ENCODE measurements at places on chromosomes 12 and 14.

GRCh38 chr12:96131230-96131788 is 62.9 kb upstream of the ELK3 start:
- DNase-seq, result no peak
- peaks cover 2% of the 10 kb centered on the region for H3K4me1 ChIP-seq
- H3K27ac ChIP-seq, result no peak overlapping the region
- H3K27me3 ChIP-seq, result no peaks in the 10 kb centered on the region

DNA sequence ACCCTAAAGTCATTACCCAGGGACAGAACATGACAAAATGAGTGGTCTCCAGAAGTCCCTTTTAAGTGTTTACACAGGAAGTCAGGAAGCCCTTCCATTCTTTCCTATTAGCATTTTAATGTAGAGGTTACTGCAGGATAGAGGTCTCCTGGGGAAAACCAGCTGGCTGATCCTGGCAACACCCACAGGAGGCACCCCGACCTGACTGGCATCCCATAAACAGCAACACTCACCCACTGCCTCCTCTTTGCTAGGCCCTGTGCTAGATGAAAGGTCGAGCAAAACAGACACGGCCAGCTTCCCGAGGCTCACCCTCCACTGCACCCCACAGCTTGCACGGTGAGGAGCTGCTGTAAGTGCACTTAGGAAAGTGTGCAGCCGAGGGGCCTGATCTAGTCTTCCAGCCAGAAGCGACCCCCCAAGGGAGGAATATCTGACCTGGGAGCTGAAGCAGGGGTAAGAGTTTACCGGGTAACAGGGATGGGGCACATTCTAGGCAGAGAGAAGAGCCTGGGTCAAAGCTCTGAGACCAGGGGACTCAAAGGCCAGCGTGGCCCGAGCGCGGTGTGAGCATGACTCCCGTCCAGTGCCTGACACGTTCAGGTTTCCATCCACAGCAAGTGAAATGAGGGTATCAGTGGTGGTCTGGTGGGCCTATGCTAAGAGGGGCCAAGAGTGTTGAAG is 9.0 kb downstream of the DAZAP2 start:
- H3K4me1 ChIP-seq, result peaks cover 6% of the 10 kb centered on the region
- peak overlapping the region; percentile 40 for H3K27ac ChIP-seq
- no peaks in the 10 kb centered on the region for H3K27me3 ChIP-seq
- DNase-seq, result no peak
- no peak overlapping the region for H3K4me3 ChIP-seq

DNA sequence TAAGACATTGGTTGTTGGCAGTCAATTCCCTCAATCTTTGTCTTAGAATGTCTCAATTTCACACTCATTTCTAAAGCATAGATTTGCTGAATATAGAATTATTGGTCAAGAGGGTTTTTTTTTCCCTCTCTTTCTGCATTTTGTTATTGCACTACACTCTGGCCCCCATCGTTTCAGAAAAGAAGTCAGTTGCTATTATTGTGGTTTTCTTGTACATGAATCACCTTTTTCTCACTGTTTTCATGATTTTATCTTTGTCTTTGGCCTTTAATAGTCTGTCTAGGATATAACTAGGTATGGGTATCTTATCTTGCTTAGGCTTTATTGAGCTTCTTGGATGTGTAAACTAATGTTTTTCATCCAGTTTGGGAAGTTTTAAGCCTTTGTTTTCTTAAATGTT is 194.3 kb upstream of the DAAM1 start:
- no peaks in the 10 kb centered on the region for H3K4me1 ChIP-seq
- no peaks in the 10 kb centered on the region for H3K27me3 ChIP-seq
- no peaks in the 10 kb centered on the region for H3K36me3 ChIP-seq

DNA sequence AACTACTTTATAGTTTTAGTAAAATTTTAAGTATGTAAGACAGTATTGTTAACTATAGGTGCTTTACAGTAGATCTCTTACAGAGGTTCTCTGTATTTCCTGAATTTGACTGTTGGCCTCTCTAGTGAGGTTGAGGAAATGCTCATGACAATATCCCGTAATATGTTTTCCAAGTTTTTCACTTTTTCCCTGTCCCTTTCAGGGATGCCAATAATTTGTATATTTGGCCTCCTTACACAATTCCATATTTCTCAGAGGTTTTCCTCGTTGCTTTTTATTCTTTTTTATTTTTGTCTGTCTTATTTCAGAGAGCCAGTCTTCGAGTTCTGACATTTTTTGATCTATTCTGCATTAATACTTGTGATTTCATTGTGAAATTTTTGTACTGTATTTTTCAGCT is 233.7 kb upstream of the PDE3A start:
- no peaks in the 10 kb centered on the region for H3K36me3 ChIP-seq
- no peak overlapping the region for H3K27ac ChIP-seq
- no peak overlapping the region for H3K4me3 ChIP-seq
- H3K4me1 ChIP-seq, result no peaks in the 10 kb centered on the region
- no peaks in the 10 kb centered on the region for H3K27me3 ChIP-seq
- no peak for DNase-seq

DNA sequence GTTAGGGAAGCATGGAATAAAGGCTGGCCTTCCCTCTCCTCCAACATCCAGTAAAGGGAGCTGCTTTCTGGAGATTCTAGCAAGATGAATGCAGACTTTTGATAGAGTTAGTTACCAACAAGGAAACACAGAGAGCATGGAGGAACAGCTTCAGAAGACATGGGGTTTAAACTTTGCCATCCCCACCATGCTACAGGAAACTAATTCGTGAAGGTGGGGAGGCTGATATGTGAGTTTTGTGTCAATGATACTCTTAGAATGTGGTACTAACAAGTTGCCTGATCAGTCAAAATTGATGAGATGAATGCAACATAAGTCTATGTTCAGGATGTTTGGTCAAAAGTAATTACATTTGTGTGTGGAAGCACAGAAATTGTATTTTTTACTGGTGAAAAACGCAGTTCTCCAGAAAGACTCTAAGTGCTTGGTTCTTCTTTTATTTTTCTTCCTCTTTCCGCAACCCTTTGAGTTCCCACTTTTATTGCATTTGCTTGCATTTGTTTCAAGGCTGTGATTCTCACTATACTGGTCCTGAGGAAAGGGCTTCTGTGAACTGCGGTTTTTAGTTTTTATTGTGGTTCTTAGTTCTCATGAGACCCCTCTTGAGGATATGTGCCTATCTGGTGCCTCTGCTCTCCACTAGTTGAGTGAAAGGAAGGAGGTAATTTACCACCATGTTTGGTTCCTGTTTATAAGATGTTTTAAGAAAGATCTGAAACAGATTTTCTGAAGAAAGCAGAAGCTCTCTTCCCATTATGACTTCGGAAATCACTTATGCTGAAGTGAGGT is at the start of gene CLEC4A:
CLEC4A (plus strand) TSS at position 494 of the 789 bp plus-strand sequence; CDS start at position 756, 262 bp downstream.
- H3K27ac ChIP-seq, result no peak within 1 kb of the TSS
- no peaks in the 10 kb centered on the region for H3K27me3 ChIP-seq
- H3K36me3 ChIP-seq, result no peaks in the 10 kb centered on the region
- no peaks in the 10 kb centered on the region for H3K4me1 ChIP-seq
- H3K4me3 ChIP-seq, result no peak within 1 kb of the TSS
- DNase-seq, result no peak

DNA sequence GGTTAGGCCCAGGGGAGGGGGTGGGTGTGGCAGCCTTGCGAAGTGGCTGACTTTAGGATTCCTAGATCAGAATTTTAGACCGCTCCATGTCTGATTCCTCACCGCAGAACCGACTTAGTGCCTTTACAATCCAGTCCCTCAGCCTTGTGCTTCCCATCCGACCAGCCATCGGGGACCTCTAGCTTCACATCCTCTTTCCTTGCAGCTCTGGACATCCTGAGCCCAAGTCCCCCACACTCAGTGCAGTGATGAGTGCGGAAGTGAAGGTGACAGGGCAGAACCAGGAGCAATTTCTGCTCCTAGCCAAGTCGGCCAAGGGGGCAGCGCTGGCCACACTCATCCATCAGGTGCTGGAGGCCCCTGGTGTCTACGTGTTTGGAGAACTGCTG is 557 bp downstream of the COPS7A start:
- H3K4me3 ChIP-seq, result peak overlapping the region; percentile 41
- H3K27me3 ChIP-seq, result no peaks in the 10 kb centered on the region
- DNase-seq, result peak; percentile 47
- H3K4me1 ChIP-seq, result peaks cover 2% of the 10 kb centered on the region

- no peak overlapping the region for H3K4me3 ChIP-seq
- H3K27me3 ChIP-seq, result no peaks in the 10 kb centered on the region
- peak; percentile 94 for DNase-seq
- H3K27ac ChIP-seq, result no peak overlapping the region
- no peaks in the 10 kb centered on the region for H3K36me3 ChIP-seq
Measured at GRCh38 chr12:119902084-119902509, 25.0 kb upstream of the CIT start.

DNA sequence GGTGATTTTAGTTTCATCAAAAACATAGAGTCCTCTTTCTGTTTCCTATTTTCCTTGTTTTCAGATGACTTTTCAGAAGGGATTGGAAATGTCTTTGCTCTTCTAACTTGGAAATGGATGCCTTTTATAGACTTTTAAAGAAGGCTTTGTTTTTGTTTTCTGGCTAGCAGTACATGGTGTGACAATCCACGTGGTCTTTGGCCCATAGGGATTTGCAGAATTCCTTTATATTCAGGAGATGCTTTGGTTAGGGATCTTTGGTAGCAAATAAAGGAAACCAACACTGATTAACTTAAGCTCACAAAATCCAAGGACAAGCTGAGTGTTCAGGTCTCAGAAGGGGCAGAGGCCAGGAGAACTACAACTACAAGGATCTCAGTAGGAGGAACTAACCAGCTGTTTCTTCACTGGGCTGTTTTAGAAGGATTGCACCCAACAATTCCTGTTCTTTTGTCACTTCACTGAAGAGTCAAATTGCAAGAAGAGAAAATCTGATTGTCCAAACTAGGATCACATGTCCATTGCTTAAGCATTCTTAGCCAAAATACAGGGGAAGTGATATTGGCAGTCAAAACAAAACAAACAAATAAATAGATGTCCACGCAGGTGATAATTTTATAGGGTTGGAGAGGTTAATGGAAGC is 58.6 kb upstream of the MANSC4 start:
- H3K27ac ChIP-seq, result no peak overlapping the region
- H3K4me1 ChIP-seq, result no peaks in the 10 kb centered on the region
- no peak for DNase-seq
- H3K27me3 ChIP-seq, result no peaks in the 10 kb centered on the region
- no peaks in the 10 kb centered on the region for H3K36me3 ChIP-seq

DNA sequence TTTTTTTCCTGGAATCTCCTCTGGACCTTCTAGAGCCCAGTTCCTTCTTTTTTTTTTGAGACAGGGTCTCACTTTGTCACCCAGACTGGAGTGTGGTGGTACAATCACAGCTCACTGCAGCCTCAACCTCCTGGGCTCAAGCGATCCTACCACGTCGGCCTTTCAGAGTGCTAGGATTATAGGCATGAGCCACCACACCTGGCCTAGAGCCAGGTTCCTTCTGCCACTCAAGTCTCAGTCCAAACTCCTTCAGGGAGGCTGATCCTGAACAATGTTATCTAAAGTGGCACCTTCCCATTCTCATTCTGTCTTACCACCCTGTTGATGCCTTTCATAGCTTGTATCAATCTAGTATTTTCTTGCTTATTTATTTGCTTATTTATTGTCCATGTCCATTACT is 22.3 kb upstream of the ELK3 start:
- no peak overlapping the region for H3K4me3 ChIP-seq
- no peaks in the 10 kb centered on the region for H3K36me3 ChIP-seq
- no peaks in the 10 kb centered on the region for H3K4me1 ChIP-seq
- H3K27ac ChIP-seq, result no peak overlapping the region
- DNase-seq, result no peak
- H3K27me3 ChIP-seq, result no peaks in the 10 kb centered on the region

- H3K4me3 ChIP-seq, result no peak overlapping the region
- H3K4me1 ChIP-seq, result no peaks in the 10 kb centered on the region
- H3K27ac ChIP-seq, result no peak overlapping the region
- no peak for DNase-seq
- H3K27me3 ChIP-seq, result no peaks in the 10 kb centered on the region
- H3K36me3 ChIP-seq, result no peaks in the 10 kb centered on the region
Measured at GRCh38 chr12:20883288-20883687, 72.8 kb downstream of the SLCO1B3 start.

GRCh38 chr14:67846029-67846610 is 26.5 kb downstream of the RAD51B start:
- DNase-seq, result no peak
- no peak overlapping the region for H3K27ac ChIP-seq
- no peaks in the 10 kb centered on the region for H3K4me1 ChIP-seq
- H3K4me3 ChIP-seq, result no peak overlapping the region
- H3K36me3 ChIP-seq, result no peaks in the 10 kb centered on the region

DNA sequence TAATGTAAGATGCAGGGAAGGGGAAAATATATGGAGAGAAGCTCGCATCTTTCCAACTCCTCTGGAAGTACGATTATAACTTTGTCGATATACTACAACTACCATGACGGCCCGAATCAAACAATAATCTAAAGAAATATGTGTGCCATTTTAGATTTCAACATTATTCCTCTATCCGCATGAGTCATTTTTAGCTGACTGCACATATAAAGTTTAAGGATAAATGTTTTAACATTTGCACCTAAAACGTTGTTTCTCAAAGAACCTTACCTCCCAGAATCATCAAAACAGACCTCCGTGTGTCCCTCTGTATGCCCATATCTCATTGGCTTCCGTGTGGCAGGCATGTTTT is 482 bp downstream of the WDHD1 start:
- no peaks in the 10 kb centered on the region for H3K27me3 ChIP-seq
- peaks cover 5% of the 10 kb centered on the region for H3K4me1 ChIP-seq
- peak overlapping the region; percentile 86 for H3K4me3 ChIP-seq
- H3K27ac ChIP-seq, result peak overlapping the region; percentile 18
- no peaks in the 10 kb centered on the region for H3K36me3 ChIP-seq

DNA sequence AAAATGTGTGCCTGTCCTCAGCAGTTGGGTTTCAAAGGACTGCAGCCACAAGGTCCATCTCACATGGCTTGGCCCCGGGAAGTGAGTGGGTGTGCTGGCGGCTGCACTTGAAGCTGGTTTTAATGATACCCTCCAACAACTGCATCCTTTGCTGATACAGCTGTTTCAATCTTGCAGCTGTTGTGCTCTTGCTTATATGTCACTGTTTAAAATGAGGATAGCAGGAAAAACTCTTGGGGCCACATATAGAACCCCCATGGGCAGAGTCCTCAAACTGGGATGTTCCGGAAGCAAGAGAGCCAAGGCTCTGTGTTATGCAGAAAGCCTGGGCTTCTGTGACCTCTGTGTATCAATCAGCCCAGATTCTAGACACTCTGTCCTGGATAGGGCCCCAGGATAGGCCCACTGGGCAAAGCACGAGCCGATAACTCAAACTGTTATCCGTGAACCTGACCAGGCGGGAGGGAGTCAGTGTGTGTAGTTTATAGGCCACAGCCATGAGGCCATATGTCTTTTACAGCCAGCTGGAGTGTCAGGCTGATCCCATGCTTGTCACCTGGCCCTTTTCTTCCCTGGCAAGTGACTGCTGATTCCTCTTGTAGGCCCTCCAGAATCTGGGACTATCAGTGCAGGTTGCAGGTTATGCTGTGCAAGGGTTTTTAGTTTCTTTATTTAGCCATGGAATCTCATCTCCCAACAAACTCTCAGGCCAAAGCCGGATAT is 74.3 kb downstream of the SSPN start:
- peaks cover 9% of the 10 kb centered on the region for H3K4me1 ChIP-seq
- no peaks in the 10 kb centered on the region for H3K36me3 ChIP-seq
- no peak for DNase-seq
